ENCODE measurements at places on chromosomes 12 and 14. TPM values are rescaled to one million over a fixed set of nuclear protein-coding genes. Genes with fewer than 3 reads are reported as not detected.

The PELI2 gene
- 1.7 TPM for polyA plus RNA-seq

The LMO3 gene
- polyA plus RNA-seq, result 71.5 TPM

The IRAK3 gene
- 2.1 TPM for polyA plus RNA-seq

The NID2 gene
- polyA plus RNA-seq, result not detected

The TMCC3 gene
- 6.9 TPM for polyA plus RNA-seq

The CAPS2 gene
- polyA plus RNA-seq, result 1.5 TPM

The HNF1A gene
- not detected for polyA plus RNA-seq

The SMOC1 gene
- polyA plus RNA-seq, result 0.23 TPM

Data from Purkinje cell (primary cell).